ENCODE measurements at places on chromosomes 4 and X. TPM values are rescaled to one million over a fixed set of nuclear protein-coding genes. Genes with fewer than 3 reads are reported as not detected.

Gene NAT8L
- total RNA-seq = 1.9 TPM

Gene MTNR1A
- total RNA-seq = not detected

DNA sequence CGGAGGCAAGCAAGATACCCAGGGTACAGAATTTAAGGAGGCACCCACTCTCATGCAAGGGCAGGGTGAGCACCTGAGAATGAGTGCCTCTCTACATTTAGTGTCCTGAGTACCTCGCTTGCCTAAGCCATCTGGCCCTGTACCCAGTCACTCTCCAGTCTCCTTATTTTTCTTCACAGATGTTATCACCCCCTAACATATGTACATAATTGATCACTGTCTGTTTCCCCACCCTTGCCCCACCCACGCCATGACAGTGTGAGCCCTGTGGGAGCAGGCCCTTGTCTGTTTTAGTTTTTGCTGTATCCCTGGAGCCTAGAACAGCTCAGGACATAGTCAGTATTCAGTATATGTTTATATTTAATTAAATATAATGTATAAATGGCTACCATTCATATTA, 113.6 kb downstream of the SPRY1 start:
- H3K4me3 ChIP-seq = no peak overlapping the region
- DNase-seq = no peak
- peaks cover 4% of the 10 kb centered on the region for H3K27me3 ChIP-seq
- no peaks in the 10 kb centered on the region for H3K36me3 ChIP-seq
- no peak overlapping the region for H3K27ac ChIP-seq

- no peak overlapping the region for H3K27ac ChIP-seq
- no peak for DNase-seq
- H3K27me3 ChIP-seq = no peaks in the 10 kb centered on the region
- H3K4me3 ChIP-seq = no peak overlapping the region
Measured at GRCh38 chrX:111041018-111041462, 55.0 kb upstream of the PAK3 start.

DNA sequence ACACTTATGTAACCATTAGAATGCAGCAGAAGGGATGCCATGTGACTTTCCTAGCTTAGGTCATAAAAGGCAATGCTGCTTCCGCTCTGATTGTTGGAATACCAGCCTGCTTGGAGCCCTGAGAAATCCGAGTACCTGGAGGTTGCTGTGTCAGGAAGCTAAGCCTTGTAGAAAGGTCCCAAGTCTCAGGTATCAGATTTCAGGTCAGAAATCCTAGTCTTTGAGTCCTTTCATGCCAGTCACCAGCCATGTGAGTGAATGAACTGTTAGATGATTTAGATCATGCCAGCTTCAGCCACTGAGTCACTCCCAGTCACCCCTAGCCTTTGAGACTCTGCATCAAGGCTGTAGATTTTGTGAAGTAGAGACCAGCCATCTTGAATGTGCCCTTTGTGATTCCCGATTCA, 23.5 kb downstream of the RAP1GDS1 start:
- no peak overlapping the region for H3K4me3 ChIP-seq
- H3K27ac ChIP-seq = no peak overlapping the region
- peaks cover 5% of the 10 kb centered on the region for H3K4me1 ChIP-seq

All from spleen (tissue), 13 donors.